ENCODE measurements at places on chromosomes 11 and 22.

GRCh38 chr11:74397501-74398243 is 561 bp downstream of the PGM2L1 start:
- DNase-seq = no peak

- DNase-seq = no peak
These were observed 82.6 kb downstream of the ADAMTS15 start for GRCh38 chr11:130531061-130531460.

- no peak for DNase-seq
These were observed 7.4 kb downstream of the SCARF2 start for GRCh38 chr22:20430101-20430719.

DNA sequence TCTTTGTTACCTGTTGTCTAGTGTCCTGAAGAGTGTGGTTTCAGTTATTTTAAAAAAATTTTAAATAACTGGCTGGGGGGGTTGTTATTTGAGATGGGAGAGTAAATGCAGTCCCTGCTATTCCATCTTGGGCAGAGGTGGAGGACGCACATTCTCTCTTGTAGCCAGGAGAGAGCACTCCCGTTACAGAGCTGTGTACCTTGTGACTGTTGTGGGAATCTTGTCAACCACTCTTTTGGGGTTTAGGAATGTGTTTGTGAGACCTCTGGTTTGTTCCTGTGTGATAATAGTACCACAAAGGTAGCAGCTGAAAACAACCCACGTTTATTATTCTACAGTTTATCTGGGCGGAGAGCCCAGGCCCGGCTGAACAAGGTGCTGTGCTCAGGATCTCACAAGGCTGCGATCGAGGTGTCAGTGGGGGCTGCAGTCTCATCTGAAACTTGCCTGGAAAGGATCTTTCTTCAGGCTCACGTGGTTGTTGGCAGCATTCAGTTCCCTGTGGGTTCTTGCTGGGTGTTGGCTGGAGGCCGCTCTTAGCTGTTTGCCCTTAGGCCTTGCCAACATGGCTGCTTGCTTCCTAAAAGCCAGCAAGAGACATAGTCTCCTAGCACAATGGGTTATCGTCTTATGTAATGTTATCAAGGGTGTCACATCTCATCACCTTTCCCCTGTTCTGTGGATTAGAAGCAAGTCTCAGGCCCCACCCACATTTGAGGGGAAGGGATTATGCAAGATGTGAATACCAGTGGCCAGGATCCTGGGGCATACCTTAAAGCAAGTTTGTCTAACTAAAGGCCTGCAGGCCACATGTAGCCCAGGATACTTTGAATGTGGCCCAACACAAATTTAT is 20.6 kb downstream of the IGHMBP2 start:
- no peak for DNase-seq

DNA sequence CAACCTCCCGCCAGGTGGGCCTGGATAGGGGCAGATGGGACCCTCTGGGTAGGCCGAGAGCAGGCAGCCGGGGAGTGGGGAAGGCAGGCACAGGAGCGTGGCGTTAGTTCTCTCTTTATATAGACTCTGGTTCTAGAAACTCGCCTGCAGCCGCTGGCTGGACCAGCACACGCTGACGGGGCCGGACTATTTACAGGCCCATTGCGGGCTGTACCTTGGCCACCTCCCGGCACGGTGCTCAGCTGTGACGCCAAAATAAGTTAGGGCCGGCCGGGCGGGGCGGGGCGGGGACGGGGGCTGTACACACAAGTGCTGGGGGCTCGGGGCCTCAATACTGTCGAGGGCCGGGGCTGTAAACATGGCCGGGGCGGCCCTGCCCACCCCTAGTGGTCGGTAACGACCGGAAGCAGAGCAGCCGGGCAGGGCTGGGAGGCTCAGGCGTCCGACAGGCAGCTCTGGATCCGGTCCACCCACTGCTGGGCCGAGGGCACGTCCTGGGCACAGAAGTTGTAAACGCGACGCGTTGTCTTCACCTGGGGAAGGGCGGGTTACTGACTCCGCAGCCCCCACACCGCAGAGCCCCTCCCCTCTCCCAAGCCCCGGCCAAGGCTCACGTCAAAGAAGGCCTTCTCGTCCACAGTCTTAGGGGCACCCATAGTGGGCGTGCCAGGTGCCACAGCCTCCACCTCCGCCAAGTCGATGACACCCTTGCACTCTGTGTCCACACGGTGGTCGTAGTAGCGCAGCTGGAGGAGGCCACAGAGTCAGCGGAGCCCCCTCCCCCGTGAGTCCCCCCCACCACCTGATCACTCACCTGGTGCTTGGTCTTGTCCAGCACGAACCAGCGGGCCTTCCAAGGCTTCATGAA is 27.9 kb downstream of the SBF1 start:
- no peak for DNase-seq

- no peak for DNase-seq
These were observed 1526.3 kb downstream of the BRD1 start for GRCh38 chr22:48301421-48301820.

- no peak for DNase-seq
These were observed 2.1 kb upstream of the RNF26 start for GRCh38 chr11:119332111-119332765.

- peak; percentile 24 for DNase-seq
These were observed 59.4 kb upstream of the A4GALT start for GRCh38 chr22:42780070-42780540.

DNA sequence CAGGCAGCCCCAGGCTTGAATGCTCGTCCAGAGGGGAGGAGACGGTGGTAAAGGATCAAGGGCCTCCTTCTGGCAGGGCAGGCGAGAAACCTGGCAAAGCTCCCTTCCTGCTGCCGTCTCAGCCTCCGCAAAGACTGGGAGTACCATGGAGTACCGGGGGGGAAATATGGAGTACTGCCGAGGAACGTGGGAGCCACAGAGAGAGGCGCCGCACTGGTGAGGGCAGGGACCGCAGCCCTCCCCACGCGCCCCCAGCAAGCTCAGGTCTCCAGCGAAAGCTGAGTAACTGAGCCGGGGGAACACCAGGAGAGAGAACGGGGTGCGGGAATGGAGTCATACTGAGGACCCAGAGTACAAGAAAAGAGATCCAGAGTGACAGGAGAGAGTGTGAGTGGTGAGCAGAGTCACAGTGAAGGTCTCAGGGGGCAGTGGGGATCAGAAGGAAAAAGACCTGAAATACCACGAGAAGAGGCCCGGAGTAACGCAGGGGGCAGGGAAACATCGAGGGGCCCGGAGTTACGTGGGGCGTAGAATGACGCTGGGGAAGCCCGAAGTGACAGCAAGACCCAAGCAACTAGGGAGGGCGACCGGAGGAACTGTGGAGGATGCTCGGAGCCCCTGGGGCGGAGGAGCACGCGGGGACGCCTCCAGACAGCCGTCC is 740 bp downstream of the EML3 start:
- DNase-seq = peak; percentile 37

- DNase-seq = peak; percentile 91
These were observed at the start of gene AP2A2 for GRCh38 chr11:925496-926301. TSS of gene AP2A2 (plus strand) at chr11:925870. CDS start at chr11:926022, 152 bp downstream.

- no peak for DNase-seq
These were observed 33.6 kb upstream of the FNBP4 start for GRCh38 chr11:47800759-47801158.

DNA sequence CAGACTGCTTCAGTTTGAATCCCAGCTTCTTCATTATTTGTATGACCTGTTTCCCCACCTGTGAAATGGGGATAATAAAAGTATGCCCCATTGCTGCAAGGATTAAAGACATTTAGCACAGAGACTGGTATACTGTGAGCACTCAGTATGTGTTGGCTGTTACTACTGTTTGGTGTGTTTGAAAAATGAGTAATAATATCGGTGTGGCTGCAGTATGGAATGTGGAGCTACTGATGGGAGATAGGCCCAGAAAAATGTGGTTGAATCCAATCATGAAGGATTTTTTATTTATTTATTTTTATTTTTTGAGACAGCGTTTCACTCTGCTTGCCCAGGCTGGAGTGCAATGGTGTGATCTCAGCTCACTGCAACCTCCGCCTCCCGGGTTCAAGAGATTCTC is 9.1 kb upstream of the C1QTNF4 start:
- DNase-seq = no peak

GRCh38 chr22:18024276-18024939 is at the start of gene MICAL3:
TSS of gene MICAL3 (minus strand) at chr22:18024561. CDS start at chr22:17906812, 117,749 bp downstream.
- peak; percentile 36 for DNase-seq
